NCI-H1092 (cell line): ENCODE measurements at places on chromosomes 6 and 20.

DNA sequence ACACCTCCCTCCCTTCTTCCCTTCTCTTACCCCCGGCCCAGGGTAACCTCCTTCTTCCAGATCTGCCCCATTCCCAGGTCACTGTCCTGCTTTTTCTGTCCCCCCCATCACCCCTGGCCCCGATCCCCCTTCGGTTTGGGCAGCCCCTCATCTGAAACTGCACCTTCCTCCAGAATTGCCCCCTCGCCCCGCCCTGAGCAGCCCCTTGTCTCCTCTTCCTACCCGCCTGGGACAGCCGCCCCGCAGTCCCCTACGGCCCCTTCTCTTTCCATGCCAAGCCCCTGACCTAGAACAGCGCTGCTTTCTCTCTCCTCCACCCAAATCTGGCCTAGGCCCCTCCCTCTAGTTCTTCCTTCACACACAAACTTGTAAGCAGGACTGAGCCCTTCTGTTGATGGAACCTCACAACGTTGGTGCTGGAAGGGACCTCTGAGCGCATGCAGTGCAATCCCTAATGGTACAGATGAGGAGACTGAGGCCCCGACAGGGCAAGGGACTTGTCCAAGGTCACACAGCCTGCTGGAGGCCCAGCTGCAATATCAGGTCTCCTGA is 630 bp downstream of the PPP2R5D start:
- no peak for DNase-seq

- DNase-seq = no peak
Observed at GRCh38 chr6:131173680-131174079, 38.4 kb downstream of the AKAP7 start.

GRCh38 chr6:11358904-11359830 is 126.7 kb upstream of the NEDD9 start:
- DNase-seq = no peak

GRCh38 chr20:21048841-21049273 is 57.3 kb downstream of the LINC00237 start:
- DNase-seq = no peak

- no peak for DNase-seq
Observed at GRCh38 chr6:134732763-134733162, 217.1 kb downstream of the ALDH8A1 start.

- no peak for DNase-seq
Observed at GRCh38 chr6:120447605-120448004, 886.7 kb downstream of the TBC1D32 start.

- no peak for DNase-seq
Observed at GRCh38 chr6:138752017-138752416, 21.6 kb upstream of the CCDC28A start.

DNA sequence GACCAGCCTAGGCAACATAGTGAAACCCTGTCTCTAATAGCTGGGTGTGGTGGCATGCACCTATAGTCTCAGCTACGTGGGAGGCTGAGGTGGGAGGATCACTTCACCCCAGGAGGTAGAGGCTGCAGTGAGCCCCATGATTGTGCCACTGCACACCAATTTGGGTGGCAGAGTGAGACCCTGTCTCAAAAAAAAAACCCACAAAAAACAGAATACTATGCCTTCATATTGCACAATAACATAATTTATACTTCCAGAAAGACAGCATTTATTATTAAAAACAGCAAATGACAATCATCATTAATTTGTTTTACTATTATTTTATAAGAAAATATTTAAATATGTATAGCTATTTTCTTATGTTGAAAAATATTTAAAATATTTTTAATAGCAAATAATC is 30.0 kb upstream of the CARMIL1 start:
- DNase-seq = no peak

GRCh38 chr20:4713401-4713800 is 8.3 kb upstream of the PRND start:
- DNase-seq = no peak

DNA sequence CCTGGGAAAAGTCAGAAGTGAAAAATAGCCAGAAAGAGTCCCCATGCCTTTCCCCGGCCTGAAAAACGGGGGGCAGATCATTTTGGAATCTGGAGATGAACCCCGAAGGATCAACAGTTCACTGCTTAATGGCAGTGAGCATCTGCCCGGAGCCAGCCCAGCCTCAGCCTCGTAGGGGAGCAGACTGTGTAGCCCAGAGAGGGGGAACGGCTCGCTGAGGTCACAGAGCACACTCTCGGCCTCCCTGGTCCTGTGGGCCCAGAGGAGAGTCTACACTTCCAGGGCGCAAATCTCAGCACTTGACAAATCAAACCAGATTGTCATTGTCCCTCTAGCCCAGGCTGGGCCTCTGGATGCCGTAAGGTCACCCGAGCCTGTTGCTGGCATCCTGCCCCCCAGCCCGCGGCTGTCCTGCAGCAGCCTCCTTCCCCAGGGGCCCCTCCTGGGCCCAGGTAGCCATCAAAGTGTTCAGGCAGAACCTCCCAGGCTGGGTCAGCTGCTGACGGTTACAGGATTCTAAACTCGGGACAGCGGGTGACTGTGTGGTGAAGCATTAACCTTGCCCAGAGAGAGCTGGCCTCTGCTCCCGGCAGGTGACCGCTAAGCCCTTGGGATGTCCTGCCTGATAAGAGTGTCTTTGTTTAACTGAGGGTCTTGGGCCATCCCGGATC is 56.1 kb downstream of the GNAS-AS1 start:
- DNase-seq = no peak

GRCh38 chr6:163946437-163946836 is 531.9 kb downstream of the QKI start:
- DNase-seq = no peak

GRCh38 chr20:6651016-6651415 is 116.5 kb upstream of the BMP2 start:
- no peak for DNase-seq

DNA sequence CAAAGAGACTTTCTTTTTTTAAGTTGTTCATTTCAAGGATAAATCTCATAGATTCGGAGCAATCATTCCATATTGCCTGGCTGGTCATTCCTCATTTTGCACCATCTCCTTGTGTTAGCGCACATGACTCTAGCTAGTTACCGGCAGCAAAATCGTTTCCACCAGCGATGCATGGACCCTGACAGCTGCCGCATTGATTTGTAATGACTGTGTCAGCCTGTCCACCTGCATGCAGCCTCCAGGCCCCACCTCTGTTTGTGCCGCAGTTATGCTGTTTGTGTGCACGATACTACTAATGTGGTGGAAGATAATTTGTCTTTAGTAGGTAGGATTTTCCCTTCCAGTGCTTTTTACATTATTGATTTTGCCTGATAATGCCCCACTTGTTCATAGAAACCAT is 164.0 kb downstream of the TBC1D7 start:
- DNase-seq = no peak

- no peak for DNase-seq
Observed at GRCh38 chr20:41047279-41047974, 18.8 kb downstream of the TOP1 start.

- DNase-seq = no peak
Observed at GRCh38 chr6:136086686-136087085, 163.4 kb downstream of the MTFR2 start.

DNA sequence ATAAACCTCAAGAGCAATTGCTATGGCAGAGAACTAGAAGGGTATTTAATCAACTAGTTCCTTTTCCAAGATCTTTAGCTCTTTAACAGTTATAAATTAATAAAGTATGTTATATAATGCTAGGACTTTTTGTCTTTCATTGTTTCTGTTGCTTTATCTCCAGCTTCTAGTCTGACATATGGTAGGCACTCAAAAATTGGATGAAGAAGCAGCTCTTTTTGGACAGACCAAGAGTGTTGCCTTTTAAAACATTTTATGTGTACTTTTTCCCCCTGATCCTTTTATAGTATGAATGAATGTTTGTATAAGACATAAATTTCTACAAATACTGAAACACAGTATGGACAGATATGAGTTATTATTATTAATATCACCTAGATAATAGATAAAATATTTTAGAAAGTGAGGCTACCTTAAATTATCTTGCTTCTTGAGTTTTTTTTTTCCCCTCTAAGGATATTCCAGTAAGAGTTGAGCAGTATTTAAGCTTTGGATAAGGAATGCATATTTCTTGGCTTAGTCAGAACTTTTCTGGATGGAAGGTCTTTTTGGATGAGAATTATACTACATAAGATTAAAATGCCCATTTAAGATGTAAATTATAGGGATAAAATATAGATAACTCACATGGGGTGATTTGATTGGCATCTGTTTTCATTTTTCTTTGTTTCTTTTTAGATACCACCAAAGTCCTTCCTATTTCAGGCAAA is 16.6 kb downstream of the LAMA2 start:
- DNase-seq = no peak

GRCh38 chr20:8930726-8931125 is 138.2 kb upstream of the PLCB4 start:
- DNase-seq = no peak

DNA sequence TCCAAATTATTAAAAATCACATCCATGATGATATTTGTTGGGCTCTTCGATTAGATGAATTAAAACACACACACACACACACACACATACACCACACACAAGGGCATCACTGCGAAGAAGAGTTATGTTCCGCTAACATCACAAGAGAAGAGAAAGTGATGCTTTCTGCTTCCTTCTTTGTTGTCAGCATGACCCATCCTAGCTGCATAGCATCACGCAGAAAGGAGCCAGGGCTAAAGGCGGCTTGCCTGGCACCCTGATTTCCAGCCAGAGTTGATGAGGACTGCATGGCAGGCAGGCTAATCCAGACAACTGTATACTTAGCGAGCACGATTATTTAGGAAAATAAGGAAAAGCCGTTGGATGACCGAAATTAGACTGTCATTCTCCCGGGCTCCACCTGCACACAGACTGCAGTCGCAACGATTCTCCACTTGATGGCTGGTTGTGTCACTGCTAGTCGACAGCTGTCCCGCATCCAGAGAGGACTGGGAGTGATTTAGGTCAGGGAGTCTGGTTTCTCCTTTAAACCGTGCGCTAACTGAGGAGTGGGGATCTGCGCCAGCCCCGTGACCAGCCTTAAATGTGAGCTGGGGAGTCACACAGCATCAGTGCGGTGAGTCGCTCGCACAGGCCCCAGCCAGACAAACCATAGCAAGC is 70.6 kb upstream of the SOX4 start:
- peak; percentile 24 for DNase-seq

GRCh38 chr20:1757072-1757471 is 99.5 kb upstream of the SIRPG start:
- DNase-seq = no peak

GRCh38 chr6:16388488-16388887 is 150.1 kb downstream of the GMPR start:
- DNase-seq = no peak

- DNase-seq = no peak
Observed at GRCh38 chr6:143741480-143741879, 63.7 kb downstream of the PHACTR2 start.

GRCh38 chr6:71190809-71191208 is 97.8 kb upstream of the OGFRL1 start:
- no peak for DNase-seq

DNA sequence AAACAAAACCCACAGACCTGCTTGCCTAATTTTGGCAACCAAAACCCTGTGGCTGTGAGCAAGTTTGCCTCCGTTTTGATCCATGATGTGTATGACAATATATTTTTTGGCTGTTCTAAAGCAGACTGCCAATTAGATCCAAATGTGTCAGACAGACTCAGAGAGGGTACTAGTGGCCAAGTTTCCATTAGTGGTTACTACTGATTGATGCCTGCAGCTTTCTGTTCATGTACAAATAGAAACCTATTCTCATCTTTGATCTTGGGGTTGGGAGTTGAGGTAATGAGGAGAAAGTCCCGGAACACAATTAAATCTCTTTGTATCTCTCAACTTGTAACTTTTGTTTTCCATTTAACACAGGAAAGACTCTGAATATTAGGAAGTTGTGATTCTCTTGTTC is 100.9 kb downstream of the RNF144B start:
- DNase-seq = no peak

DNA sequence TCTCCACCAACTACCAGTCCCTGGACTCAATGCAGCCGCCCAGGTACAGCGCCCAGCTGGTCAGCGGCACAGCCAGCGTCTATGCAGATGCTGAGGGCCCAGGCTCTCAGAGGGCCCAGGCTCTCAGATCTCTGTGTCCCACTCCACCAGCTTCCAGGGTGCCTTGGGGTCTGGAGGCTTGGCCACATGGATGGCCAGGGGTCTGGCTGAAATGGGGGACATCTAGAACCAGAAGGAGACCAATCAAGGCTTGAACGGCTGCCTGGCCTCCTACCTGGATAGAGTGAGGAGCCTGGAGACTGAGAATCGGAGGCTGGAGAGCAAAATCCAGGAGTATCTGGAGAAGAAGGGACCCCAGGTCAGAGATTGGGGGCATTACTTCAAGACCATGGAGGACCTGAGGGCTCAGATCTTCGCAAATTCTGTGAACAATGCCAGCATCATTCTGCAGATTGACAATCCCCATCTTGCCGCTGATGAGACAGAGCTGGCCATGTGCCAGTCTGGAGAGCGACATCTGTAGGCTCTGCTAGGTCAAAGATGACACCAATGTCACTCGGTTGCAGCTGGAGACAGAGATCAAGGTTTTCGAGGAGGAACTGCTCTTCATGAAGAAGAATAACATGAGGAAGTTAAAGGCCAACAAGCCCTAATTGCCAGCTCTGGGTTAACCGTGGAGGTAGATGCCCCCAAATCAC is 44.1 kb upstream of the GRM4 start:
- DNase-seq = no peak

- no peak for DNase-seq
Observed at GRCh38 chr6:111739257-111739696, 133.6 kb upstream of the TRAF3IP2 start.

- DNase-seq = no peak
Observed at GRCh38 chr6:35209622-35210247, 4.0 kb upstream of the SCUBE3 start.

DNA sequence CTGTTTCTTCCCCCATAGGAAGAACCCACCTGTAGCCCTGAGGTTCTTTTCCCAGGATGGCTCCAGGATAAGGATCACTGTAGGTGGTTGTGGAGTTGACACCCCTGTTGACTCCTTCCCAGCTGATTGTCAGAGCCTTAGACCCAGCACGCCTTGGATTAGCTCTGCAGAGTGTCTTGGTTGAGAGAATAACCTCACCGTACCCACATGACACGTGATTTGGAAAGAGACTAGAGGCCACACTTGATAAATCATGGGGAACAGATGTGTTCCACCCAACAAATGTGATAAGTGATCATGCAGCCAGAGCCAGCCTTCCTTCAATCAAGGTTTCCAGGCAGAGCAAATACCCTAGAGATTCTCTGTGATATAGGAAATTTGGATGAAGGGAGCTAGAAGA is 12.2 kb downstream of the BTN3A1 start:
- DNase-seq = no peak

- DNase-seq = no peak
Observed at GRCh38 chr6:27478141-27478705, 5.3 kb upstream of the ZNF184 start.

- no peak for DNase-seq
Observed at GRCh38 chr20:47727170-47727880, 58.0 kb downstream of the SULF2 start.

DNA sequence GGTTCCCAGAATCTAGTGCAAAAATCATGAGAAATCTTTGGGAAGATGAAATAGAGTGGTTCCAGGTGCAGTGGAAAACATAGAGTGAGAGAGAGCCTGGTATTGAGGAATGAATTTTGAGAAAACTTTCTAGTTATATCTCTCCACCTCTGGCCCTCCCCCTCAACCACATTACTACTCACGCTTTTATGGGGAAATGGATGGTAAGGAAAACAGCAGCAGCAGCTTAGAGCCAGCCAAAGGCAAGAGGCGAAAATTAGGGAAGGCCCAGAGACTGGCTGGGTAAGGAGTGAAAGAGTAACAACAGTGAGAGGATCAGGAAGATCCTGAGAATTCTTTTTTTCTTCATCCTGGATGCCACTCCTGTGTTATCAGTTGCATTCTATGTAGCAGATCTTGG is 187.9 kb upstream of the ECI2 start:
- DNase-seq = no peak

- no peak for DNase-seq
Observed at GRCh38 chr6:4743926-4744325, 32.3 kb upstream of the CDYL start.
